Epithelial cell of proximal tubule (primary cell): ENCODE measurements at places on chromosomes 1 and 21. TPM values are rescaled to one million over a fixed set of nuclear protein-coding genes. Genes with fewer than 3 reads are reported as not detected.

DNA sequence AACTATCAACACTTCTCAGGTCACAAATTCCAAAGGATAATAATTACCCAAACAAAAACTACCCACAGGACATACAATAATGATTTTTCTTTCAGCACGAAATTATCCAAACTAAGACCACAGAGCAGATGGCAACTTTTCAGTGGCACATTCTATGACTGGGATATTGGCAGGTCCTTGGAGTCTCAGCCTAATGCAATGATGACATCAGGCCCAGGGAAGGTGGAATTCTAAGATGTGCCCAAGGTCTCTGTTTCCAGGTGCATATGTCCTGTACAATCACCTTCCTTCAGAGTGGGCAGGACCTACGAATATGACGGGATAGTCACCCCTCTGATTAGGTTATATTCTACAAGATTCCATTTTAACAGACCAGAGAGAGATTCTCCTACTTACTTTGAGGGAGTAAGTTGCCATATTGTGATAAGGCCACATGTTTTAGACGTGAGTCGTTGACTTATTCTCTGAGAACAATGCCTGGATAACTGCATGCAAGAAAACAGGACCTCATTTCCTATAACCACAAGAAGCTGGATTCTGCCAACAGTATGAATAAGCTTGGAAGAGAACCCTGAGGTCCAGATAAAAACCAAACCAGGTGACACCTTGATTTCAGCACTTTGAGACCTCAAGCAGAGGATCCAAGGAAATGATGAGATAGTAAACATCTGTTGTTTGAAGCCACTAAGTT lies 69.9 kb downstream of the ZC3H11B start:
- no peak for DNase-seq

- no peak for DNase-seq
Observed at GRCh38 chr1:83701355-83701754, 297.6 kb downstream of the TTLL7 start.

DNA sequence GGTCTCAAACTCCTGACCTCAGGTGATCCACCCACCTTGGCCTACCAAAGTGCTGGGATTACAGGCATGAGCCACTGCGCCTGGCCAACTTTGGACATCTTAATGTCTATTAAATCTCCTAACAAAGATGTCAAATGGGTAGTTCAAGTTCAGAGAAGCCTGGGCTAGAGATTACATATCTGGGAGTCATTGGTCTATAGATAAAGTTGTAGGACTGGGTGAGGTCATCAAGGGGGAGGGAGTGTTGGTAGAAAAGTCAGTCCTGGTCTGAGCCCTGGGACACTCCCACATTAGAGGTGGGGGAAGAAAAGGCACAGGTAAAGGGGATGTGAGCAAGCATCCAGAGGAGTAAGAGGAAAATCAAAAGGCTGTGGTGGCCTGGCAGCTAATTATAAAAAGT lies 6.6 kb downstream of the UBIAD1 start:
- DNase-seq: no peak

DNA sequence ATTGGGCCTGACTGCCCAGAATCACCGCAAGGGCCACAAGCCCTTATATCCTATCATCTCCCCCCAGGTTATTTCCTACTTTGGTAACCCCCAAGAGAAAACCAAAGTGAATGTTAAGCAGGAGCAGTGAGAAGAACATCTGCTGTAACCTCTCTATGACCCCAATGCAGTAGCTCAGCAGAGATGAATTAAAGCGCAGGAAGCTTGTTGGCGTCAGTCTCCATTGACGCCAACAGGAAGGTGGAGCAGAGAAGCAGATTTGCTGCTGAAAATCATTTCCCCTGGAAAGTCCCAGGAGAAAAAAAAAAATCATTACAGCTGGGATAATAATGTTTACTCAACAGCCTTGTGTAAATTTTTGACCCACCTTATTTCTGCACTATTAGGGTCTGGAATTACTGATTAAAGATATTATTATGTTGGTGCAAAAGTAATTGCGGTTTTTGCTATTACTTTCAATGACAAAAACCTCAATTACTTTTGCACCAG lies 33.2 kb upstream of the FAM163A start:
- DNase-seq: no peak

DNA sequence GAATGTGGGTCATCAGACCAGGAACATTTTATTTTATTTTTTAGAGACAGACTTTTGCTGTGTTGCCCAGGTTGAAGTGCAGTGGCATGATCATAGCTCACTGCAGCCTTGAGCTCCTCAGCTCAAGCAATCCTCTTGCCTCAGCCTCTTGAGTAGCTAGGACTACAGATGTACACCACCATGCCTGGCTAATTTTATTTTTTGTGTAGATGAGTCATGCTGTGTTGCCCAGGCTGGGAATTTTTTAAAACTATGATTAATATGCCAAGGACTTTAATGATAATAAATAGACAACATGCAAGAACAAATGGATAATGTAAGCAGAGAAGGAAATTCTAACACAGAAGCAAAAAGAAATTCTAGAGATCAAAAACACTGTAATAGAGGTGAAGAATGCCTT lies 142.4 kb downstream of the AK5 start:
- no peak for DNase-seq

GRCh38 chr1:2808831-2809605 lies 7.5 kb upstream of the TTC34 start:
- DNase-seq: no peak

DNA sequence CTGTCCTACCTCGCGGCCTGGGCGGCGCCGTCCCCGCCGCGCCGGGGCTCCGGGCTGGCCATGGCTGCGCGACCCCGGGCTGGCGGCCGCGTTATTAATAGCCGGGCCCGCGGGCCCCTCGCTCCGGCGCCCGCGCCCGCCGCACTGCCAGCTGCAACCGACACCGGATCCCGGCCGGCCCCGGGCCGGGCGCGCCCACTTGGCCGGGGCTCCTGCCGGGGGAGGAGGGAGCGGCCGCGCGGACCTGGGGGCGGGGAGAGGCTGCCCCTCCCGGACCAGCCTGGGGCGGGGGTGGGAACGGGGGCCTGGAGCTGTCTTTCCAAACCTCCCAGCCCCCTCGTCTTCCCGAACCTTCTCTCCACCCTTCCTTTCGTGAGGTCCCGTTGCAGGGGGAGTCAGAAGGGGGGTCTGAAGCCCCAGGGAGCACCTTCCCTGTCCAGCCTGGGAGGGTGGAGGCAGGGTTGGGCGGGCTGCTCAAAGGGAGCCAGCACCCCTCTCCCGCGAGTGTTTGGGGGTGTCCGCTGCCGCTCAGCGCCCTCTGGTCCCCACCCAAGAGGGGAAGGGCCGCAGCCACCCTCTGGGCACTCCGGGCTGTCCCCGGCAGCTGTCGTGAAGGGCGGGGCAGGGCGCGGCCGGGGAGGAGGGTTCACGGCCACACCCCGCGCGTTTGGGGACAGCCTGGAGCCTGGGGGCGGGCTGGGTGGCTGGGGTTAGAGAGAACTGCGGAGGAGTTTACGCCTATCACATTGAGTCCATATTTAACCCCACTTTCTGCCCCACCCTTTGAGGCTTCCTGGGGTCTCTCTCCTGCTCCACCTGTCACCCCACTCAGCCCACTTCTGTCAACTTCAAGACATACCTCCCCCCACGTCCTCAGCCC lies at the start of gene SYNC:
Gene SYNC, minus strand, starts transcription at position 172 of the 880 bp plus-strand sequence. Its CDS starts 110 bp downstream, at position 62.
- no peak for DNase-seq

DNA sequence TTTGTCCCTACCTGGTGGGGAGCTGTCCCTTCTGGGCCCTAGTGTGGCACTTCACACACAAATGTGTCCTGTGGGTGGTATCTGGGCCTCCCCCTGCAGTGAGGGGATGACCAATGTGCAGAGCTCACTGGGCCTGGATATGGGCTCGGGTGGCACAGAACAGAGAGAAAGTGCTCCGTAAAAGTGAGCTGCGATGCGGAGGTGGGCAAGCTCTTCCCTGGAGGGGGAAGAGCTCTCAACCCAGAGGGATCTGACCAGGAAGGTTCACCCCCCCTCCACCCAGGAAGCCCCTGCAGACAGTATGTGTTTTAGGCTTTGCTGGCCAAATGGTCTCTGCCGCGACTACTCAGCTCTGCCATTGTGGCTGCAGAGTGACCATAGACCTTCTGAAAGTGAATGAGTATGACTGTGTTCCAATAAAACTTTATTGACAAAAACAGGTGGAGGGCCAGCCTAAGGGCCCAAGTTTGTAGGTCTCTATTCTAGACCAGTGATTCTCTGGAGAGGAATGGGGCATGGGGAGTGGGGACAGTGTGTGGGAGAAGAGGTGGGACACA lies 8.6 kb upstream of the ITGB2 start:
- no peak for DNase-seq

DNA sequence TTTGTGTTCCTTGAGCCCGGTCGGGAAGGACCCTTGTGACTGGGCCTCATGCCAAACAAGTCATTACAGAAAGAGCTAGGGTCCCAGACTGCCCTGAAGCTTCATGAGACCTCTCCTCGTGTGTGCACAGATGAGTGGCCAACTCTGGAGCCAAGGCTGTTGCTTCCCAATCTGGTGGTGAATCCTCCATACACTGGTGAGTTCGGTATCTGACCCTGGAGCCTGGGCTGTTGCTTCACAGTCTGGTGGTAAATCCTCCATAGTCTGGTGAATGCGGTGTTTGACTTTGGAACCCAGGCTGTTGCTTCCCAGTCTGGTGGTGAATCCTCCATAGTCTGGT lies 737.8 kb downstream of the MATN1 start:
- DNase-seq: no peak

DNA sequence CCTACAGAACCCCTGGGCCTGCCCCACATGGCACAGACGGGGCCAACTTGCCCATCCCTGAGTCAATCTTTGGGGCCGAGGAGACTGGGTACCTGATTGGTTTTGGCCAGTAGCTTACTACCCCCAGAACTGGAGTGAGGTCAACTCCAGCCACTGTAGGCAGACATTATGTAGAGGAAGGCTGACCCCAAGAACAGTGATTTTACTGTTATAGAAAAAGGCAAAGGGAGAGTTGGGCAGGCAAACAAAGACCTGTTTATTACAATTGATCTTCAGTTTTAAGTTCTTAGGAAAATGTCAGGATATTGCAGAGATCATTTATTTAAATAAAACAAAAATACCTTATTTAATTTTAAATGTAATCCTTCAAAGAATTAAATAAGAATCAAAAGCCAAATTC lies 653.8 kb downstream of the NPHP4 start:
- no peak for DNase-seq

- no peak for DNase-seq
Observed at GRCh38 chr1:18316764-18317163, 164.0 kb upstream of the KLHDC7A start.

DNA sequence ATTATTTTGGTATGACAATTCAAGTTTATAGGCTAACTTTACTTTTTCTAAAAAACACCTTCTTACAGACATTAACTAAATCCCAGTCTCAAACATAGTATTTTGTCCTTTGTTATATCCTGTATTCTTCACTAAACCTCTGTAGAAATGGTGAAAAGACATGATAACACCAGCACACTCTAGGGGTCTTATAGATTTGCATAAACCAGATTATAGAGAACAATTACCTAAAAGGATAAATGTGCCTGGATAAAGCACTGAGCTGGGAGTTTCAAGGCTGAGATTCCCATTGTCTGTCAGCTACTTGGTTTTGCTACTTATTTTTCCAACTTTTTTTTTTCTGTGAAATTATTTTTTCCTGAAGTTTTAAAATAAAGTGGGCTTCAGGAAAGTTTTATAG lies 1288.6 kb upstream of the TMPRSS15 start:
- DNase-seq: no peak

DNA sequence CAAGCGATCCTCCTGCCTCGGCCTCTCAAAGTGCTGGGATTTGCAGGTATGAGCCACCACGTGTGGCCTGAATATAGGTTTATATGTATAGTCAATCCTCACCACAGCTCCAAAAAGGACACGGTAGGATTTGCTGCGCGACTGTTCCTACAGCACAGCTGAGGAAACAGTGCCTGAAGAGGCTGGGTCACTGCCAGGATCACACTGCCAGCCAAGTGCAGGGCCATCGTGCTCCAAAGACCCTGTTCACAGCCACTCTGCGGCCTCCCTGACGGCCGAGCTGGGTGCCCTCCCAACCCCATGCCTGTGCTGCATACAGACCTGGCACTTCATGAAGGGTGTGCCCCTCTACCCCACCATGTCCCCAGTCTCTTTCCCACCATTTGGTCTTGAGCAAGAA lies 71.4 kb downstream of the MRPL37 start:
- DNase-seq: no peak

GRCh38 chr1:247204177-247204647 lies 32.4 kb upstream of the ZNF124 start:
- no peak for DNase-seq

DNA sequence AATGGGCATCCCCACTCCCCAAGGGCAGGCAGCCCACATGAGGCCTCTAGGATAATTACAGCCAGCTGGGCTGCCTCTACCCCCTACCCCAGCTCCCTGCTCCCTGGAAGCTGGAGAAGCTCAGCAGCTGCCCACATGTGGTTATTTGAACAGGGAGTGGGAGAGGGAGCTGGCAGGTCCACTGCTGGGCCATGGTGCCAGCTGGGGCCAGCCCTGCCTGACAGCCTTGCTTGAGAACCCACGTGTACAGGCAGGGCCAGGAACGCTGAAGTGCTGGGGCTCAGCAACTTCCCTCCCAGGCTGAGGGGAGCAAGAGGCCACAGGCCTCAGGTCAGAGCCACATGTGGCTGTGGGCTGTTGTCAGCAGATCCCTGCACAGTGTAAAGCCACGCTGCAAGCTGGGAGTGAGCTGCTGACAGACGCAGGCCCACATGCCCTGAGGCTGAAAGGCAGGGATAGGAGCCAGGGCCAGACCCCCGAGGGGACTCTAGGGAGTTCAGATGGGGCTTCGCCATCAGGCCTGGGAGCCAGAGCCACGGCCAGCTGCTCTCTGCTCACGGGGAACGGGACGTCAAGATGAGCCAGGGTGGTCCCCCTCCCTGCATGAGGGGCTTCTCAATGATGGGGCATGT lies 129.0 kb downstream of the SYF2 start:
- DNase-seq: no peak

GRCh38 chr1:167507719-167508118 lies 10.6 kb downstream of the CD247 start:
- DNase-seq: no peak

GRCh38 chr1:112056354-112056753 lies 66.9 kb upstream of the KCND3 start:
- no peak for DNase-seq

- no peak for DNase-seq
Observed at GRCh38 chr1:86957221-86957620, 42.8 kb downstream of the HS2ST1 start.

Gene MEX3A
- 14.8 and 19.0 TPM in 2 replicates for total RNA-seq

Gene LDLRAD1
- total RNA-seq: not detected in 2 replicates

Gene C8A
- total RNA-seq: not detected in 2 replicates

Gene HTR1D
- total RNA-seq: 0.58 TPM in 1 of 2 replicates, not detected in the other

Gene ILDR2
- 0.86 and 2.3 TPM in 2 replicates for total RNA-seq

Gene LORICRIN
- total RNA-seq: not detected in 2 replicates

Gene LY9
- total RNA-seq: not detected in 2 replicates
